Transverse colon (tissue), 4 donors: ENCODE measurements at places on chromosomes 16 and 17. TPM values are rescaled to one million over a fixed set of nuclear protein-coding genes. Genes with fewer than 3 reads are reported as not detected.

HOXB13 gene
- total RNA-seq, result 5.2 TPM

CMIP gene
- total RNA-seq, result 44.4 TPM

DNA sequence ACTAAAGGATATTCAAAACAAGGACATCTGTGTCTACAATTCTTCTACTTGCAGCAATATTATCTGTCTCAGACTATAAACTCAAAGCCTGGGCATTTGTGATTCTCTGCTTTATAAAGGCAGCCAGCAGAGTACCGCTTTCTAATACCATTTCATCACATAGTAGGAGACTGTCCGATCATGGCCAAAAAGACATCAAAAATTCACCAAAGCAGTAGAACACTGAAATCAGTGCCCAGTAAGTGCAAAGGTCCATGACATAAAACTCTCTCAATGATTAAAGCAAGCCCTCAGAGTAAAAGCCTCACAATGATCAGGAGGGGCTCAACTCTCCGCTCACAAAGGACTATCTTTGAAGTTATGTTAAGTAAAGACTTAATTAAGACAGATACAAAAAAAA lies 23.0 kb downstream of the ERN1 start:
- H3K27ac ChIP-seq, result no peak overlapping the region
- DNase-seq, result no peak
- peaks cover 22% of the 10 kb centered on the region for H3K4me1 ChIP-seq
- H3K27me3 ChIP-seq, result no peaks in the 10 kb centered on the region

- no peaks in the 10 kb centered on the region for H3K36me3 ChIP-seq
- DNase-seq, result no peak
- no peak overlapping the region for H3K4me3 ChIP-seq
- no peak overlapping the region for H3K27ac ChIP-seq
Observed at GRCh38 chr17:58088624-58089023, 5.4 kb downstream of the DYNLL2 start.

GRCh38 chr17:55444471-55445441 lies 23.1 kb upstream of the MMD start:
- no peaks in the 10 kb centered on the region for H3K27me3 ChIP-seq
- no peak for DNase-seq
- no peaks in the 10 kb centered on the region for H3K36me3 ChIP-seq
- peaks cover 20% of the 10 kb centered on the region for H3K4me1 ChIP-seq

DNA sequence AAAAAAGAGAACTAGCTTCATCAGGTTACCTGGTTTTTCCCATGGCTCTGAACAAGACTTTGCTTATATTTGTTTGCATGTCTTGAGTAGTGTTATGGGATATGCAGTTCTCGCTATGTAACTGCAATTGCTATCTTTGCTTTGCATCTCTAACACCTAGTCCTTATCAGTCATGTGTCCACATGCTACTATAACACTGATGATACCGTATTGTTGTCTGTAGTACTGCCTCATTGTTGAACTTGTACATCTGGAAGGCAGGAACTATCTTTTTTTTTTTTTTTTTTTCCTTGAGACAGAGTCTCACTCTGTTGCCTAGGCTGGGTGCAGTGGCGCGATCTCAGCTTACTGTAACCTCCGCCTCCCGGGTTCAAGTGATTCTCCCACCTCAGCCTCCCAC lies 2.5 kb downstream of the PSME3 start:
- DNase-seq, result no peak
- peaks cover 38% of the 10 kb centered on the region for H3K36me3 ChIP-seq
- no peak overlapping the region for H3K27ac ChIP-seq
- no peaks in the 10 kb centered on the region for H3K27me3 ChIP-seq
- H3K4me3 ChIP-seq, result no peak overlapping the region
